ENCODE measurements at places on chromosomes 12 and 14.

- DNase-seq, result no peak
These were observed 21.4 kb upstream of the CEP170B start for GRCh38 chr14:104843442-104844305.

GRCh38 chr12:59374783-59375182 is 221.0 kb upstream of the SLC16A7 start:
- DNase-seq, result no peak

DNA sequence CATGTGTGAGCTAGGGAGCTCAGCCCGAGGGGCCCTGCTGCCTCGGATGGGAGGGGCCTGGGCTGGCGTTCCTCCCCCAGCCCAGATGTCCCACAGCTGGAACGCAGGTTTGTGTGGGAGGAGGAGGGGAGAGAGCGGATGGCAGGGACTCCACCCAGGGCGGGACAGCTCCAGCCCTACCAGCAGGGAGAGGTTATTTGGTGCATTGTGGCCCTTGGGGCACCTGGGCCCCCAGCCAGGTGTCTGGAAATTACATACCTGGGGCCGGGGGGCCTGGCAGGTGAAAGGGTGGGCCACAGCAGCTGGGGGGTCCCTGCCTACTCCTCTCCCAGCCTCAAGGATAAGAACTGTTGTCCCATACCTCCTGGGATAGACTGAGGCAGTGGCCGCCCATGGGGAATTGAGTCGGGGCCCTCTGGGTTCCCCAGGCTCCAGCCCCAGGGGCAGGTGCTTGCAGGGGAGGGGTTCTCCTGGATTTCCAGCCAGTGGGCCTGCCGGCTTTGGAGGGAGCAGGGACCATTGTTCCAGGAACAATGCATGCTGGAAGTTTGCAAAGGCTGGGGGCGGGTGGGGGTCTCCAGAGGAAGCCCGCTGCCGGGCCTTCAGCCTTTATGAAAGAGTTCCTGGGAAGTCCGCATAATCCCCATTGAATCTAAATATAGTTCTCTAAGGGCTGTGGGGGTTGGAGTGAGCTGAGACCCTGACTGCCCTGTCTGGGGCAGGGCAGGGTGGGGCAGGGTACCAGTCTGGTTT is 1.2 kb downstream of the KIF26A start:
- no peak for DNase-seq

GRCh38 chr12:98644433-98644711 is 216 bp downstream of the IKBIP start:
- DNase-seq, result no peak

GRCh38 chr12:34398366-34398705 is 376.0 kb downstream of the ALG10 start:
- no peak for DNase-seq

DNA sequence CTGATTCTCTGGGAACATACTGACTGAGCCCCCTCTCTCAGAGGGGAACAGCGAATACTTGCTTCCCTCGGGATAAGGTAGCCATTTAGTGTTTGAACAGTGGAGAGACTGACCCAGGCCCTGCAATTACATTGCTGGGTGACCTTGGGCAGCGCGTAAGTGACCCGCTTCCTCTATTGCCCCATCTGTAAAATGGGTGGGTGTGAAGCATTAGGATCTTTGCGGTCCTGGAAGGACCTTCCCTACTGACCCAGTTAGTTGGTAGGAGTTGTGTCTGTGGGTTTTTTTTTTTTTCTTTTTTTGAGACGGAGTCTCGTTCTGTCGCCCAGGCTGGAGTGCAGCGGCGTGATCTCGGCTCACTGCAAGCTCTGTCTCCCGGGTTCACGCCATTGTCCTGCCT is 1.2 kb upstream of the KMT5A start:
- DNase-seq, result no peak

DNA sequence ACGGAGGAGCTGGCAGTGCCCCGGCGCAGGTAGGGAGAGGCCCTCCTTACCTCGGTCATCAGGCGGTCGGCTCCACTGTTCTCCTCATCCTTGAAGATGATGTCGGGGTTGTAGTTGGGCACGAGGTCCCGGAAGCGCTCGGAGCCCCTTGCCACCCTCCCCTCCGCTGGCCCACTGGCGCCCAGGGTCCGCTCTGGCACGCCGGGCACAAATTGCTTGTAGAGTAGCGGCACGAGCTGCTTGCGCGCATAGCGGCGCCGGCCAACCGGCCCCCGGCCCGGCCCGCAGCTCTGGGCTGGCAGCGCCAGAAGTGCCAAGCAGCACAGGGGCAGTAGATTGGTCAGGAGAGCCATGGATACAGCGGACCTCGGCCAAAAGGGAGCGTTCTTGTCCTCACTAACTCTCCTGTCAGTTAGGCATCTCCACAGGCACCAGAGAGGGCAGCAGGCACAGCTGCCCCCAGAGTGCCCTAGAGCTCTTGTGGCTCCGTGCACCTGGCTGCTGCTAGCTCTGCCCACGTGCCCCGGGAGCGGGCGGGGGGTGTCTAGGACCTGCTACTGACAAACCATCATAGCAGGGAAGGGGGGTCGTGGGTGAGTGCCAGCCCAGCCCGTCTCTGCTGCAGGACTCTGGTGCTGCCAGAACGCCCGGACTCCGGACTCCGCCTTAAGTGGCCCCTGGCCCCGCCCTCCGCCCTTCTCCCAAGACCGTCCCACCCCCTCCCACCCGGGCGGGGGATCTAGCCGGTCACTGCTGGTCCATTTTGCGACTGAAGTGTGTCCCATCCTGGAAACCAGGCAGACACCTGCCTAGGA is at the start of gene DHH:
DHH (minus strand) TSS at position 642 of the 815 bp plus-strand sequence; CDS start at position 353, 289 bp downstream.
- DNase-seq, result no peak

GRCh38 chr14:62939970-62940369 is 105.3 kb downstream of the KCNH5 start:
- no peak for DNase-seq
